ENCODE measurements at places on chromosomes 7 and 10.

GRCh38 chr7:47837826-47838225, 110.4 kb downstream of the PKD1L1 start:
- no peak for DNase-seq

DNA sequence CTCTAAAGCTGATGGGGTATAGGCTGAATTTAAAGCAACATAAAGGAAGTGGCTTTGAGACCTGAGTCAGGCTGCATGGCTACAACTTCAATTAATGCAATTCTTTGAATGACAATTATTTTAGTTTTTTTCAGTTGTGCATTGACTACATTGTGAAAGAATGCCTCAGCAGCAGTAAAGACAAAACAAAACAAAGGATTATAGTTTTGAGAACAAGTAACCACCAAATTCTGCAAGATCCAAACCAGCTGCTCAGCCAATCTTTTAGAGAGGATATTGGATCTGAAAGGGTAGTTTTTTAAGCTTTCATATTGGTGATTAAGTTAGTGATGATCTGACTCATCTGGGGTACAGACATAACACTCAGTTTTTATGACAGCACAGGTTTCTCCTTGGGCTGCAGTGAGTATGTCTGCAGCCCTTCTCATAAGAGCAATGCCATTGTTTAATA, 40.6 kb upstream of the ABCA13 start:
- no peak for DNase-seq

DNA sequence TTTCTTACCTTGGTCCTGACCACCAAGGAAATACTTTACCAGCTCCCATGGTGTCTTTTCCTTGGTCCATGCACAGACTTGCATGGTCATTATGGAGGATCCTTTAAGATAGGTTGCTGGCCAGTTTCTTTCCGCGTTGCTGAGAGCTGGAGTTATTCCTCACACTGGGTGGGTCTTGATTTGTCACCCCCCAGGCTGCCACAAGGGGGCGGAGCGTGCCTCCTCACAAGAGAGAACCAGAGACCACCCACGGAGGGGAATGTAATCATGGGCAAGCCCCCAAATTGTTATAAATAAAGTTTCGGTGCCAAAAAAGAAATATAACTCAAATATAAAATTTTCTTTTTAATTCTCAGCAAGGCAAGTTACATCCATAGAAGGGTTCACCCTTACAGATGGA, 10.5 kb upstream of the TRIM24 start:
- DNase-seq, result no peak

DNA sequence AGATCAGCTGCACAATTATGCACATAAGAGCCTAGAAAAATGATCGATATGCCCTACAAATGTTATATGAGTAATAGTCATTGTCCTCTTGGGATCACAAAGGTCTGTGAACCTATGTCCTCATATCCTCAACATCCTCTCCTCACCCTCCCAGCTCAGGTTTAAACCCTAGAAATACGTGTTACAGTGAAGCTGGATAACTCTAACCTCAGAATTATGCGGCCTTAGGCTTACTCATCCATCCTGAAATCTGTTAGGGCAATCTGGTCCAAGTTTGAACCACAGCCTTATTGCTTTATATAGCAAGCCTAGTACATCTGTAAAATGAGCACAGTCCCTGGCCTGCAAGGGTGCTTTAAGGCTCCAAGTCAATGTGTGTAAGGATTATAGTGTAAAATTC, 84.2 kb upstream of the FRMD4A start:
- DNase-seq, result peak; percentile 5

DNA sequence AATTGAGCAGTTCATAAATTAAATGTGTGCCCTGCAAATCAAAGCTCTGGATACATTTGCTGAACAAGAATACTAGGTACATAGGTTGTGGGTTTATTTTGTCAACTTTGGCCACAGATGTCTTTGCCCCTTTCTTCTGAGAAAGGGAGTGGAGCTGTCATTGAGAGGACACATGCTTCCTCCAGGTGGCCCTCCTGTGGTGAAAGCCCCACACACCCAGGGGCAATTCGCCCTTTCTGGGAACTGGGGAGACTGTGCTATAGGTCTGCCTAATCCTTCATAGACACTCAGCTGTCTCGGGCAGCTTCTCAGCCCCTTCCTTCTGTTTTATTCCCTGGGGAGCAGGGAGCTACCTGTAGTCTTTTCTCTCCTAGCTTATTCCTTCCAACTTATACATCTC, 605.7 kb upstream of the DPP6 start:
- DNase-seq, result no peak

GRCh38 chr10:71354776-71355175, 35.7 kb downstream of the SLC29A3 start:
- DNase-seq, result no peak

DNA sequence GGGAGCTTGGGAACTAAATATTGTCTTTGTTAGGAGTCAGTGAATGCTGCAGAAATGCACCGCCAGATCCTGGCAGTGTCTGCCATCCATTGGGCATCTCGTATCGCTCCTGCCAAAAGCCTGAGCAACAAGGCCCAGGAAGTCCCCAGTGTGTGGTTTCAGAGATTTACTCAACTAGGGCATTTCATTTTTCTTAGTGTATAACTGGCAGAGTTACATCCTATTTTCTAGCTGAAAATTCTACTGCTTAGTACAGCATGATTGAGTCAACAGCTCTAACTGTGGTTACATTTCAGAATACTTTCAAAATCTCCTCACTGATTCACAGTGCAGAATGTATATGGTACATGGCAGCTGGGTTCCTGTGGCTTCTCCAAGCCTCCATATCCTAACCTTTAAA, 95.8 kb upstream of the CREB5 start:
- DNase-seq, result peak; percentile 76

GRCh38 chr7:117164620-117165019, 158.2 kb downstream of the WNT2 start:
- DNase-seq, result peak; percentile 59
